ENCODE measurements at places on chromosomes 2 and 18. TPM values are rescaled to one million over a fixed set of nuclear protein-coding genes. Genes with fewer than 3 reads are reported as not detected.

FNDC4 gene
- total RNA-seq = 9.1 TPM

GRCh38 chr2:16394072-16394985 lies 271.3 kb downstream of the CYRIA start:
- no peak for DNase-seq

LYG2 gene
- total RNA-seq = not detected

GRCh38 chr2:26327291-26328272 lies 18.4 kb upstream of the SELENOI start:
- DNase-seq = no peak

CREG2 gene
- total RNA-seq = not detected

CCDC141 gene
- total RNA-seq = 0.29 TPM

DNA sequence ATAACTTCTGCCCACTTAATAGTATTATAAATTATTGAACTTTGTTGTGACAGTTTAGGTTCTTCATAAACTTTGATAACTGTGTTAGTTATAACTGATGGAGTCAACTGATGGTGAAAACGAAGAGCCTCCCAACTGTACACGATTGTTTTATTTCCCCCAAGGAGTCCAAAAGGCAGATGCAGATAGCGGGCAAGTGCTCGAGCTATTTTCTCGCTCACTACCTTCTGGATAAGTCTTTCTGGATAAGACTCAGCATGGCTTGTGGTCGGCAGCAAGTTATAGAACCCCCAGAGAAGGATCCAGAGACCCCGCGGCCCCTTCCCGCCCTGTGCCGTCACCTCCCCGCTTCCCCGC lies 517 bp downstream of the GCFC2 start:
- DNase-seq = no peak

GRCh38 chr2:156023229-156023869 lies 309.2 kb downstream of the NR4A2 start:
- DNase-seq = no peak

ITGAV gene
- 110 TPM for total RNA-seq

DNA sequence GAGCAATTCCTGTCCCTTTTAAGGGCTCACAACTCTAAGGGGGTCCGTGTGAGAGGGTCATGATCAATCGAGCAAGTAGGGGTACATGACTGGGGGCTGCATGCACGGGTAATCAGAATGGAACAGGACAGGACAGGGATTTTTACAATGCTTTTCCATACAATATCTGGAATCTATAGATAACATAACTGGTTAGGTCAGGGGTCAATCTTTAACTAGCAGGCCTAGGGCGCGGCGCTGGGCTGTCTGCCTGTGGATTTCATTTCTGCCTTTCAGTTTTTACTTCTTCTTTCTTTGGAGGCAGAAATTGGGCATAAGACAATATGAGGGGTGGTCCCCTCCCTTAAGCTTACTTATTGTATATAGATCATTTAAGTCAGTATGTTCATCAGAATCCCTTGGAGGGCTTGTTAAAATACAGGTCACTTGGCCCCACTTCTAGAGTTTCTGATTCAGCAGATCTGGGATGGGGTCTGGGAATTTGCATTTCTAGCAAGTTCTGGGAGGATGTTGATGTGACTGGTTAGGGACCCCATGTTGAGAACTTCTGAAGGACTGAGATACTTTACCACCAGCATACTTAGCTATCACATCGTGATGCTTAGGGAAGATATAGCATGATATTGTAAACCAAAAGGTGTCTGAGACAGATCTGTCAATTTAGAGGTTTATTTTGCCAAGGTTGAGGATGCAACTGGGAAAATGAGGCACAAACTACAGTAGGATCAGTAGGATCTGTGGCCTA lies 2.8 kb upstream of the INPP4A start:
- no peak for DNase-seq

- no peak for DNase-seq
These were observed 53.0 kb downstream of the ACKR3 start for GRCh38 chr2:236622660-236623059.

- DNase-seq = no peak
These were observed 4.3 kb upstream of the GALNT1 start for GRCh38 chr18:35577045-35577848.

DNA sequence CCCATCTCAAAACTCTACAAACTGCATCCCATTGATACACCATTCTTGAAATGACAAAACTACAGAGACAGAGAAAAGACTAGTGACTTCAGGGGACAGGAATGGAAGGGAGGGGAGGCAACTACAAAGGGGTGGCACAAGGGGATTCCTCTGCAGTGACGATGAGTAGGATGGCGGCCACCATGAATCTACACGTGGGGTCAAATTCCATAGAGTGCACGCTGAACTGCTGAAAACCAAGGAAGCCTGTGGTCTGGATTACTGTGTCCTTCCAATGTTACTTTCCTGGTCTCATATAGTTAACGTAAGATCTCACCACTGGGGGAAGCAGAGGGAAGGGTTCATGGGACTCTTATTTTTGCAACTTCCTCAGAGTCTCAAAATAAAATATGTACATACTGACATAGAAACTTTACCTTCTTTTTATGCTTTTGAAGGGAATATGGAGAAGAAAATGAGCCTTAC lies 23.6 kb downstream of the COX7A2L start:
- no peak for DNase-seq

DCDC2C gene
- not detected for total RNA-seq

- DNase-seq = no peak
These were observed 167.3 kb downstream of the MREG start for GRCh38 chr2:215845839-215846586.

- DNase-seq = no peak
These were observed 152.7 kb downstream of the MBP start for GRCh38 chr18:76979906-76980305.

PLEK gene
- under 0.01 TPM for total RNA-seq

GRCh38 chr18:35478520-35479435 lies 19.0 kb downstream of the INO80C start:
- DNase-seq = no peak

DNA sequence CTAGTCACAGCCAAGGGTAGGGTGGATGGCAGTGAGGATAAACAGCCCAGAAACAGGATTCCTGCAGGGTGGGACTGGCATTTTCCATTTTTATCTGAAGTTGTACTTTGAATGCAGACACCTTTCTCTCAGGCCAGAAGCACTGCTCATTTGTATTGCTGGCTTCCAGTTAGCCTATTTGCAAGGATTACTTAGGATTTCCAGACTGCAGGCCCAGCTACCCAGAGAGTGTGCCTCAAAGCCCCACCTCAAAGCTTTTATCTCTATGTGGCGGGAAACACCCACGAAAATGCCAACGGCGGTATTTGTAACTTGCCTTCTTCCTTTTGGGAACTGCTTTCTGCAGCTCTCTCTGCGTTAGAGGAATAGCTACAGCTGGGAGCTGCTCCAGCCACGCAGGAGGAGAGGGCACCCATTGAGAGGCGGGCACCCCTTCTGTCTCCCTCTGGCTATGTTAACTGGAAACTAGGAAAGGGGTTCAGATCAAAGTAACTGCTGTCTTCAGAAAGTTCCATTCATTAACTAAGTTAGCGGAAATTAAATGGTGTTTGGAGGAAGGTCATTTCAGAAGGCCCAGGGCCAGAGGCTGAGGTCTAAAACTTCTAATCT lies 144.9 kb downstream of the TGIF1 start:
- DNase-seq = peak; percentile 27

DNA sequence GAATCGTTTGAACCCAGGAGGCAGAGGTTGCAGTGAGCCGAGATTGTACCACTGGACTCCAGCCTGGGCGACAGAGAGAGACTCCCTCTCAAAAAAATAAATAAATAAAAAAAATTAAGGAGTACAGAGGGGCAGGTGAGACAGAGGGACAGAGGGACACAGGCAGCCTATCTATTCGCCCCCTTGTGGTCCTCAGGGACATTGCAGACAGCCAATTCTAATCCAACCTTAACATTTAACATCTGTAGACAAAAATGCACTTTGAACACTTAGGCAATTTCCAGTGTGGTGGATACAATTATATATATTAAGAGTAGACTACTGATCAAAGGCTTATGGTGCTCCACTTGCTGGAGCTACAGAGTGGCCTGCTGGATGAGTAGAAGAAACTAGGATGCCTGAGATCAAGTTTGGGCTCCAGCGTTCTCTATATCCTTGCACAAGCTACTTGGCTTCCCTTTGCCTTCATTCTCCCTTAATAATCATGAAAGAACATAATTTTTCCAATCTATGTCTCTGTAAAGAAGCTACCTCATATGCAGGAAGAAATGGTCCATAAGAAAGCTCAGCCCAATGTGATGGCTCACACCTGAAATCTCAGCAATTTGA lies 8.2 kb upstream of the SMARCAL1 start:
- DNase-seq = no peak
